Chondrocyte (in vitro differentiated cells): ENCODE measurements at places on chromosomes 16 and 17.
A peak's percentile ranks its signal among the peaks of the same experiment; 100 is the strongest.

DNA sequence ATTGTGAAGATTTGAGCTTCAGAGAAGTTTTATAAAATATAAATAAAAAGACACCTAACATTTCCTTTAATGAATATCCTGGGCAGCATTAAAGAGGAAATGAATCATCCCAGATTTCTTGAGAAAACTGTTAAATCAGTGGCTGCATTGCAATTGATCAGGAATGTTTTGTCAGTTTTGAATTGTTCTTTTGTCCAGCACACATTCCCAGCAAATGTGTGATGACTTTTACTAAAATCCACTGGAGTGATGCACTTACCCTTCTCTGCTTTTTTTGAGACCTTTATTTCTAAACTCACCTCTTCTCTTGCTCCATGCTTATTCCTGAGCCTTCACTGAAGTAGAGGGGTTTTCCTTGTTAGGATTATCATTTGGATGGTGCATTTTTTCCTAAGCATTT is 1307.2 kb downstream of the CDH8 start:
- no peak for DNase-seq

DNA sequence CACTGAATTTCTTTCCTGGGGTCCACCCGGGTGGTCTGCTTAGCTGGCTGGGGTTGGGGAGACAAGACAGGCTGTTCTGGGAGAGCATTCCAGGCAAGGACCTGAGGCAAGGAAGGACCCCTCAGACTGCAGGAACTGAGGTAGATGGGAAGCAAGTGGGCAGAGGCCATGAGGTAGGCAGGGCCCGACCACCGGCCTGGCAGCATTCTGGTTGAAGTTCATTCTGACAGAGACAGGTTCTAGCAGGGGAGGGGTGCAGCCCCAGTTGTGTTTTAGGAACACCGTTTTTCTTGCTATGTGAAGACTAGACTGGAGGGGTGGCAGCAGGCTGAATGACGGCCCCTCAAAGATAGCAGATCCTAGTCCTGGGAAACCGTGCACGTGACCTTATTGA is 17.5 kb downstream of the B9D1 start:
- DNase-seq = no peak

DNA sequence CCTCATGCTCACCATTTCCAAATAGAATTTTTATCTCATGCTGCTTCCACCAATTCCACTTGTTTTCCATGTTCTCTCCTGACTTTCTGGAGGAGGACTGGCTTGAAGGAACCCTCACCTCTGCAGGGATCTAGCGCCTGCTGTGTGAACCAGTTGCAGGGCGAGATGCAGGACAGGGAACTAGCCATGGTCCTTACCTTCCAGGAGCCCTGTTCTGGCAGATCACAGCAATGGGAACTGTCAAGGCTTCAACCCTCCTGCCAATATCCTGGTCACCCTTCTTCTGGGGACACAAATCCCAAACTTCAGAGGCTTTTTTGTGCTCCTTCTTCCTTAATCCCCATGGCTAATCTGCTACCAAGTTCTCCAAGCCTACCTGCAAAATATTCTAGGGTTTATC is 60.4 kb upstream of the MMP2 start:
- DNase-seq = no peak

GRCh38 chr17:79350533-79350932 is 260.3 kb downstream of the RBFOX3 start:
- peak; percentile 51 for DNase-seq

GRCh38 chr16:1470481-1471251 is 4.2 kb downstream of the CLCN7 start:
- DNase-seq = no peak
